ENCODE measurements at places on chromosomes 2 and 18.

- DNase-seq = no peak
Observed at GRCh38 chr2:96528006-96528699, 8.4 kb upstream of the ARID5A start.

DNA sequence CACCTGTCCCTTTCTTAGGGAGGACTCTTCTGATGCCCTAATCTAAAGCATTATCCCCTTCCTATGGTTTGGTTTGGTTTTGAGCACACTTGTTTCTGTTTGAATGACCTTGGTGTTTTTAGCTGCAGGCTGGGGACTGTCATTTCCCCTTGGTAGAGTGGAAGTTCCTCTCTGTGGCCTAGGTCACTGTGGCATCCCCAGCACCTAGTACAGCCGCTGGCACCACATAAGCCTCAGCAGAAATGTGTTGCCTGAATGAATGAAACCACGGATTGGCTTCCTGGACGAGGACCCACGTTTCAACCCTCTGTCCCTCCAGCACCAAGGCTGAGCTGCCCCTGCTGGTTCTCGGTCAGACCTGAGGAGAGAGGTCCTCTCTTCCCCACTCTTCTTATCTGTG, 159.9 kb downstream of the CTIF start:
- DNase-seq = no peak

DNA sequence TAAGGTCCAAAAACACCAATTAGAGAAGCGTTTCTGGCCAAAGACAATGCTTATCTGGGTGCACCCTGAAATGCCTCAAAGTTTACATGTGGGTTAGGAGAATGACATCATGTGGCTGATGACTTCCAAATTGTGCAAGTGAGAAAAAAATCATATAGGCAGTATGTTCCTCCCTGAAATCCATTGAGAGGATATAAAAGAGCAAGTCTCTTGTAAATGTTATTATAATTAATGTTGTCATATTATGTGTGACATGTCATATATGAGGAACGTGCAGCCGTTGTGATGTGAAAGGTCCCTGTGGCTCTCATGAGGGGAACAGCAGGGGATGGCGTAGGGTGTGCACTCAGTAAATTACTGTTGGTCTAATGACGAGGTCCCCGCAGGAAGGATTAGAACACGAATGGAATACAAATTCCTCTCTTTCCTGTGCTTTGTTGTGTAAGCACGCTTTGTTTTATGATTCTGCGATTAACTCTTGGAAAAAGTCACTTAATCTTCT, 290.8 kb downstream of the PRKCE start:
- no peak for DNase-seq

DNA sequence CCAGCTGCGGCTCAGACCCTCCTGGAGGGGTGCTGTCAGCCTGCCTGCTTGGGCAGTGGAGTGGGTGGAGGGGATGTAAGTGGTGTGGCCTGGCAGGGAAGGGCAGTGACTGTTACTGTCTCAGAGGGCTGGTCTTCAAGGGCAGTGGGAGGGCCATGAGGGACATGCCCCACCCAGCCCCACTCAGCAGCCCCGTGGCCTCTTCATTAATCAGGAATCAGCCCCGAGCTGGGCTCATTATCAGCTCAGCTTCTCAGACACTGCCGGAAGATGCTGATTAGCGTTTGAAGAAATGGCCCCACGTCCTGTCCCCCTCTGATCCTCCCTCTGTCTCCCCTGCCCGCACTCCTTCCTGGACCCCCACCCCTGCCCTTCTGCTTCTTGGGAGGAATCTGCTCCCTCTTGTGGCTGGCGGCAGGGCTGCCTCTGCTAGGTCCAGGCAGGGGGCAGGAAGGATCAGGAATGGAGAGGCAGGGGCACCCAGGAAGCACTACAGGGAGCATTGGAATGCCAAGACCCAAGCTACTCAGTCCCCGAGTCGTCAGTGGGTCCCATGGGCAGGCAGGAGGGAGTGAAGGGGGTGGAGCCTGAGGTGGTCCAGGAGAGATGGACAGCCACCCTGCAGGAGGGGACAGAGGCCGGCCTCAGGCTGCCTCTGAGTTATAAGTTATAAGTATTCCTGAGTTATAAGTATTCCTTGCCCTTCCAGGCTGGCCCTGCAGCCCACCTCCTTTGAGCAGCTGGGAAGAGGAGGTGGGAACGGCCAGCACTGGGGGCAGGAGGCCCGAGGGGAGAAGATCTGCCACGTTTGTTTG, 7.0 kb downstream of the ASIC4 start:
- DNase-seq = no peak

Data from AG09319 (cell line).